ENCODE measurements at places on chromosomes 3 and 15. TPM values are rescaled to one million over a fixed set of nuclear protein-coding genes. Genes with fewer than 3 reads are reported as not detected.

CLDN11 gene
- 1,237 TPM for total RNA-seq

TAGLN3 gene
- 0.37 TPM for total RNA-seq

HYAL1 gene
- 2.7 TPM for total RNA-seq

SPATA12 gene
- total RNA-seq, result 4.3 TPM

- no peak for DNase-seq
Measured at GRCh38 chr3:172915911-172916514, 165.5 kb downstream of the ECT2 start.

- no peak for DNase-seq
Measured at GRCh38 chr15:88177451-88177850, 79.1 kb downstream of the NTRK3 start.

DNA sequence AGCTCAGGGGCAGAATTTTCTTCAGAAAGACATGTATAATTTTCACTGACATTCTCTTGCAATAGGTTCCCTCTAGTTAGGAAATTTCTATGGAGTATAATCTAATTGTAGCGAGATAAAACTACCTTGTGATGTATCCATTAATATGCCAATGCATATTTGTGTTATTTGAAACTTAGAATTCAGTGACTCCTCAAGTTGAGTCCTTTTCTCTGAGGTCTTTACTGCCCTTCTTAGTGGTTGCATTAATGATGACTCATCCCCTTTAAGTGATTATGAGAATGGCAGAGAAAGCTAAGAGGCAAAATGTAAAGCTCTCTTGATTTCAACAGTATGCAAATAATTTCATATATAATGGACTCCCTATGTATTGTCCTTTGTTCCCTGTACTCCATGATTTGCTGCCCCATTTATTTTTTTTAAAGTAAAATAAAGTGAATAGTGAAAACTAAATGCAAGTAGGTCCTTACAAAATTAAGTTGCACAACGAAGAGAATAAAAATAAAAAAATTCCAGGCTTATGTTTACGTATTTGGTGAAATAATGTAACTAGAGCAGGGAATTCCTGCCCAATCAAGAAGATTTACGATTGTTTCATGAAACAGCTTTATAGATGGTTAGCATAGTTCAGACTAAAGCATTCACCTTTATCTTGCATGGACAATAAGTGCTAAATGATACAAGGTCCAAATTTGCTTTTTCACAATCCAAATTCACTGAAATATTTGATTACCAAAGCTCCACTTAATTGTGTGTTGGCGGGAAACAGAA, 78.1 kb downstream of the ZPLD1 start:
- no peak for DNase-seq

DNA sequence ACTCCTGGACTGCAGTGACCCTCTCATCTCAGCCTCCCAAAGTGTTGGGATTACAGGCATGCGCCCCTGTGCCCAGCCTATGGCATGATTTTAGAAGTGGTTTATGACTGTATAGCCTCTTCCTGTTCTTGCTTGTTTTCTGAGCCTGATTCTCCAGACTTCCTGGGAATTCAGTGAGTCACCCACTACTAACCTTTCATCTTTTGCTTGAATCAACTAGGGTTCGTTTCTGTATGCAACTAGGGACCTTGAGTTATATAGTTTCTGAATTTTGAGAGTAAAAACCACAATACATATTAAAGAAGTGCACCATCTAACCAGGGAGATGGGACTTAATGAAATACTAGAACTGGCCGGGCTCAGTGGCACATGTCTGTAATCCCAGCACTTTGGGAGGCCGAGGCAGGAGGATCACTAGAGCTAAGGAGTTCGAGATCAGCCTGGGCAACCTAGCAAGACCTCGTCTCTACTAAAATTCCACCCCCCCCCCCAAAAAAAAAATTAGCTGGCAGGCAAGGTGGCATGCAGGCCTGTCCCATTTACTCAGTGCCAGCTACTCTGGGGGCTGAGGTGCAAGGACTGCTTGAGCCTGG, 76.0 kb downstream of the ZNF609 start:
- DNase-seq, result no peak

GRCh38 chr3:59001675-59002074, 48.1 kb downstream of the CFAP20DC start:
- DNase-seq, result no peak

GRCh38 chr3:132507657-132508056, 89.4 kb upstream of the ACKR4 start:
- no peak for DNase-seq

DNA sequence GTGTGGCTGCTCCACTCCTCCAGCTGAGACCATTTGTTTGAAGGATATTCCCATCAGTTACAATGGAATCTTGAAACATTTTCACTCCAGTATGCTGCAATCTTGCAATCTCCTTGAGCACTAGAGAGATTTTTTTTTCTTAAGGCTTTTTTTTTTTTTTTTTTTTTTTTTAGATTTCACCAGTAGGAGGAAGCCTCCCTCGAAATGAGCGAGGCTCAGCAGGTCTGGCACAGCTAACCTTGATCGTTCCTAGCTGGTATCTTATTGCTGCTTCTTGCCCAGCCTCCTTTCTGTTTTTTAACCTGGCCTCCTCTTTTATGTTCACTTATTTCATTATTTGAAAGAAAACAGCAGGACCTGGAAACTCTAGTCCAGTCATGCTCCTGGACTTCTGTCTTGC, 48.1 kb downstream of the RAP2B start:
- DNase-seq, result no peak

DNA sequence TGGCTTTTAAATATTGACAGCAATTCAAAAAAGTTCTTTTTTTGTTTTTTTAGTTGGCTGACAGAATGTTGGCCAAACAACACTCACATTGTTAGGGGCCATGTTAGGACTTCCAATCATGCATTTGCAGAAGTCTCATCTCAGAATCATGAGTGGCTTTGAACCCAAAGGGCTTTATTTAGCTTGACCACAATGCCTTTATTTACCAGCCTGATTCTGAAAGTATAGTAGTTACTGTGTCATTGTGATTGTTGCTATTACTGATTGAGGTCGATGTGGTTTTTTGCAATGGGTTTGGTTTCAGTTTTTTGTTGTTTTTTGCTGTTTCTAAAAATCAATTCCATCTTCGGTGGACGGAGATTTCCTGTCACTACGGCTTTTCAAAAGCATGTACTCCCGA, 7.2 kb downstream of the GLDN start:
- no peak for DNase-seq

DNA sequence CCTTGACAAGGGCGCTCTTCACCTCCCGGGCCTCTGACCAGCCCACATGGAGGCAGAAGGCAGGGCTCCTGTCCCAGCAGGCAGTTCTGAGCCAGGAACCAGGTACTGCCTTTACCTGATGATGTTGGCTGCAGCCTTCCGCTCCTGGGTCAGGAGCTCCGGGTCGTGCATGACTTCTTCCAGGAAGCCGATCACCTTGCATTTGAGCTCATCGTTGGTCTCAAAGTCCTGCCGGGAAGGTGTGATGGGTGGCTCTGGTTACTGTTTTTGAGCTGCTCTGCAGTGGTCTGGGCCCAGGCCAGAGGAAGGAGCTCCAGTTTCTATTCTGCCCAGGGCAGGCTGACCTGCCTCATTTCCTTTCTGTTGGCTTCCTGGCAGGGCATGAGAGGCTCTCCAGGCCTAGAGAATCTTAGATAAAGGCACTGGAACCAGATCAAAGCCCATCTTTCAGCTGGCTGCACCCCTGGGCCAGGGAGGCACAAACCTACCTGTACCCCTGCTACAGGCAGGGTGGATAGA, 53.2 kb upstream of the CTSH start:
- no peak for DNase-seq

DNA sequence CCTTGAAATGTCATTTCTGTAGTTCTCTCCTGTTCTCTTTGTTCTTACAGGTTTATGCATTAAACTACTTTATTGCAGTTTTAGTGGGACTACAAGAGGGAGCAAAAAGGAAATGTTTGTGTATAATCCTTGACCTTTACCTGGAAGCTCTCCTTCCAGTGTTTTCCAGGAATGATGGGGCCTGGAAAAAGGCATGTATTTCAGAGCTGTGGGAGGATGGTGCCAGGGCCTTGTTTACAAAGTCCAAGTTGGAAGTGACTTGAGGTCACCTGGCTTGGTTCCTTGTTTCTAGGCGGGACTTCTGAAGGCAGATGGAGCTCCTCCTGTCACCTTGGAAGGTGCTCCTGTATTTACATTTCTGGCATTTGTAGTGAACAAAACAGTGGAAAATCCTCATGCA, 15.1 kb downstream of the ACVR2B start:
- DNase-seq, result no peak

Data from testis (tissue), 5 donors.